NCI-H1694 treated with DMSO at 0.1 percent for 48 hours (cell line): ENCODE measurements at places on chromosomes 16 and 17.

DNA sequence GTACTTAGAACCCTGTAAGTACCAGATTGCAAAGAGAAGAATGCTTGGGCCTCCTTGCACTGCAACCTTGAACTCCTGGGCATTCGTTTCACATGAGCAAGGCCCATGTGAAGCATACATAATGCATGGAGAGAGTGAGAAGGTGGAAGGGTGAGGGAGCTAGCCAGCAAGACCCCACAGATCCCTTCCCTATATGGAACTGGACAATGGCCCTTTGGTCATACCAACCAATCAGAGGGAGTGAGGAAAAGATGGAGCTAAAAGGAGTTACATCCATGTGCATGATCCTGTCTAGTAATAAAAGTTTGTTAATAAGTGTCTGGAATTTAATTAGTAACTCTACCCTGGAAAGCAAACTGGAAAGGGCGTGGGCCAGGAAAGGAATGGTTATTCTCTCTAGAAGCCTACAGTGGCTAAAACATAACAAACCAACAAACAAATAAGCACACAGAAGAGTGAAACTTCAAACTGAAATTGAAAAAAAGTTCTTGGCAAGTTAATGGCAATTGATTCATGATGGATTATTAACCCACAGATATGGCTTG is 29.6 kb downstream of the DNAH3 start:
- no peak for DNase-seq

DNA sequence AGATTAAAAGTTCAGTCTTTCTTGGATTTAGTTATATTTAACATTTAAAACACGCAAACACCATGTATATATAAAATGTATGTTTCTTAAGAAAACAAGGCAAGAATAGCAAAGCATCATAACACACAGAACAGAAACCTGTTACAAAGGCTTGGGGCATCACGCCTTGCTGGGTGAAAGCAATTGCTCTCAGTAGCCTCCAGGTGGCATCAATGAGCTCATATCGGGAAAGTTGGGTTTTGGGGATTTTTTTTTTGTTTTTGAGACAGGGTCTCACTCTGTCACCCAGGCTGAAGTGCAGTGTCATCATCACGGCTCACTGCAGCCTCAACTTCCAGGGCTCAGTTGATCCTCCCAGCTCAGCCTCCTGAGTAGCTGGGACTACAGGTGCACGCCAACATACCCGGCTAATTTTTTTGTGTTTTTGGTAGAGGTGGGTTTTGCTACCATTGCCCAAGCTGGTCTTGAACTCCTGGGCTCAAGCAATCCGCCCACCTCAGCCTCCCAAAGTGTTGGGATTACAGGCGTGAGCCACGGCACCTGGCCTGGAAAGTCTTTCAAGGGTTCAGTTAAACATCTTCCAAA is 56.9 kb downstream of the CYB5D2 start:
- DNase-seq: peak; percentile 52

DNA sequence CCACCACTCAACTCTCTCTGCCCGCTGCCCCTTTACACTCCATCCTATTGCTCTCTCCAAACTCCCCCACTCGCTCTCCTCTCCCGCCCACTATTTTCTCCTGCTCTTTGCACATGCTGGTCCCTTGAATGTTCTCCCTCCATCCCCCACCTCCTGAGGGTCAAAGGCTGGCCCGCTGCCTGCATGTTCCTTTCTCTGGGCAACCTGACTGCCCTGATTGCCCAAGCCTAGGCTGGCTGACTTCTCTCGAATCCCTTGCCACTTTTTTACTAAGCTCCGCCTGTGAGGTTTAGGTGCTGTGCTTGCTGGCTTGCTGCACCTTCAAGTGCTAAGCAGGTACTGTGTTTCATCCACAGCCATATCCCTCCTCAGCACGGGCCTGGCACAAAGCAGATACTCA is 2.7 kb downstream of the EMC8 start:
- DNase-seq: no peak

GRCh38 chr16:50570354-50570753 is 22.2 kb downstream of the NKD1 start:
- no peak for DNase-seq

- DNase-seq: no peak
Measured at GRCh38 chr16:84562174-84562815, 55.6 kb downstream of the COTL1 start.

GRCh38 chr16:60566901-60567300 is 1469.3 kb downstream of the CDH8 start:
- no peak for DNase-seq

DNA sequence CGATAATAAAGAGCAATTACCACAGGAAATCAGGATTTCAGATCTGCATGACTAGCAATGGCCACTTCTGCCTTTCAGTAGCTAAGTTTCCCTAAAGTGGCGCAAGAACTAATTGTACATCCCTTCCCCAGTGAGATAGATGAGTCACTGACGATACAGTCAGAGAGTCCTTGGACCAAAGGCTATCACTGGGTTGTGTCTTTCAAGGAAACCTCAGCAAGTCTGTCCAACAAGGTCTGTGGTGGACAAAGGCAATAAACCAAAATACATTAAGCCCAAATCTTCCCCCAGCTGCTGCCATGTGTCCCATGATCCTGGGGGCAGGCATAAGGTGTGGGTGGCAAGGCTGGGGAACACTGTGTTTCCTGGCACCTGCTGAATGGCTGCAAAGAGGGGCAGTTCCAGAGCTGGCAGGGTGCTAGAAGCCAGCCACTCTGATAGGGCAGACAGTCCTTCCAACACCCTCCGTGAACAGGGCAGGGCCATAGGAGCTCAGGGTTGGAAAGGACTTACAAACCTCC is 20.5 kb upstream of the MTMR4 start:
- no peak for DNase-seq

GRCh38 chr17:76199469-76199868 is 40.8 kb downstream of the RNF157 start:
- no peak for DNase-seq

- no peak for DNase-seq
Measured at GRCh38 chr16:814974-815373, 14.4 kb upstream of the GNG13 start.

DNA sequence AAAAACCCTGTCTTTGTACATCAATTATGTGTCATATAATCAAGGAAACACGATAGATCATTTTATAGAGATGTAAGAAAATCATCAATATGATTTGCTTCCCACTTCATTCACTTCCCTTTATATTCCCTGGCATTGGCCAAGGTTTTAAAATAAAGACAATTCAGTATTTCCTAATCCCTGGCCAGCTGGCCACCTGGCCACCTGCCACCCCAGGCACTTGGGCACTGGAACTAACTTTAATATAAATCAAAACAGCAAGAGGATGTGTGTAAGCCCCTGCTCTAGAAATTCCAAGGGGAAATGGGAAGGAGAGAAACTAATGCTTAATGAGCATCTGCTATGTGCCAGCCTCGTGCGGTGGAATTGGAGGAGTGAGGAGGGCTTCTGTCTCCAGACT is 58.6 kb upstream of the TOB1 start:
- no peak for DNase-seq

DNA sequence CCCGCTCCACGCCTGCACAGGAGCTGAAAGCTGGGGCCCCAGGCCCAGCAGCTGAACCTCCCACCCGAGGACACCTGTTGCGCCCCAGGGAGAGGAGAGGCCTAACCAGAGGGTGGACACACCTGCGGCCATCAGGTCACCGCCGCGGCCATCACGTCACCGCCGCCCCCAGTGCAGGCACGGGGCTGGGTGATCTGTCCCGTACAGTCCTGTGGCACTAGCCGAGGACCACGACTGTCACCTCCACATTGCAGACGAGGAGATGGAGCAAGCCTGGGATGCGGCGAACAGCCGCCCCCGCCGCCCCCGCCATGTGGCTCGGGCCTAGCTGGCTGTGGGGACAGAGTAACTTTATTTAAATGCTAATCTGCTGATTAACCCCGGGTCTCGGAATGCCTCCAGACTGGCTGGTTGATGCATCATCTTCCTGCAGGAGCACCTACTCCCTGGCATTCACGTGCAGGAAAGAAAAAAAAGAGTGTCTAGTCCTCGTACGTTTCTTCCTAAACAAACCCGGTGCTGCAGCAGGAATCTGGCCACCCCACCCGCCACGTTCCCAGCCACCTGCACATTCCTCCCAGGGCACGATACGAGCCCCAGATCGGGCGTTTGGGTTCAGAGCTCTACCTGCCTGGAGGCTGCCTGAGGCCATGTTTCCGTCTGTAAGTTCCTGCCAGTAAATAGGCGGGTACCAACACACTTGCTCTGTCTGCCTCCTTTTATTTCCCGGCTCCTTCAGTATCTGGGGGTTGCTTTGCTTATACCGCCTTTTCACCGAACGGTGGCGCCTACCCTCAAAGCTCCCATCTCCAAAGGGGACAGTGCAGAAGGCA is 29.9 kb downstream of the PIEZO1 start:
- DNase-seq: no peak

DNA sequence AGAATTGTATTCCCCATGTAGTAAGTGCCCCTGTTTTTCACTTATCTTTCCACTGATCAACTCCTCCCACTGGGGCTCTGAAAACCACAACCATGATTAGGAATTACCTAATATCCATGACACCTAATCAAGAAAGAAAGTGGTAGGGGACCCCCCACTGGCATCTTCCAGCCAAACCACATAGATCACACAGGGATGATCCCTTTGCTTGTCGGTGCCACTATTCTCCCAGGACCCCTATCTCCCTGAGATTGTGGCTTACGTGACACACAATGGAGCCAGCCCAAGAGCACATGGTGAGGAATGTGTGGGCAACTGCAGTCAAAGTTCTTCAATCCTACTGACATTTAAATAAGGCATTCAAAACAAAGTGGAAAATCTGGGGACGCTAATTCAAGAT is 17.6 kb upstream of the DNAH9 start:
- no peak for DNase-seq

DNA sequence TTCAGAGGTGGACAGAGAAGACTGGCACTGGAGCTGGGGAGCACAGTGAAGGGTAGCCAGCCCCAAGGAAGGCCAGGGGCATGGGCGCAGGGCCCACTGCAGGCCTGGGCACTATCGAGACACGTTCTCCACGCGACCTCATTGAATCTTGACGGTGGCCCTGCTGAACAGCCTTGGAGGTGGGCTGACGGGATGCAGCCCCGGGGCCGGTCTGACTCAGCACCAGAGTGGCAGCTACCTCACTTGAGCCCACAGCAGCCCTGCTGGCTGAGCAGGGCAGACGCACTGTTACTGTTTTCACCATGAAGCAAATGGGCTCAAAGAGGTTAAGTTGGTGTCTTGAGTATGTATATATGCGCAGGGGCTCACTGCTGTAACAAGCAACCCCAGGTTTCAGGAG is 78.8 kb upstream of the FOXF1 start:
- no peak for DNase-seq

DNA sequence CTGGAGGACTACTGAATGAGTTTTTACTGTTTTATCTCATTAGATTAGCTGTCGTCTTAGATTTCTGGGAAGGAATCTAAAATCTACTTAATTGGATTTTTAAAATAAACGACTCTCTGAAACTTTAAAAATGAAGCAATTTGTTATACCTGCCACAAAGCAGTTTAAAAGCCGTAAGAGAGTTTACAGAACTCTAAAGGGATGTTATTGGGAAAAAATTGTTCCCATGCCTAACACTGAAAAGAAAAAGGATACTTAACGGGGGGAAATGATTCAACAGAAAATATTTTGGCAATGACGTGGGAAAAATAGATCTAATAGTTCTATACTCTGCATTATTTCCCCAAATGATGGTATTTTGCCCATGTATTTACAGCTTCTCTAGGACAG is 27.0 kb downstream of the ARHGAP17 start:
- no peak for DNase-seq

GRCh38 chr17:41340494-41340893 is 10.1 kb downstream of the KRT33A start:
- DNase-seq: no peak

GRCh38 chr16:89582614-89583196 is 7.1 kb downstream of the CPNE7 start:
- no peak for DNase-seq

- DNase-seq: no peak
Measured at GRCh38 chr17:31787857-31788570, 71.0 kb downstream of the COPRS start.

DNA sequence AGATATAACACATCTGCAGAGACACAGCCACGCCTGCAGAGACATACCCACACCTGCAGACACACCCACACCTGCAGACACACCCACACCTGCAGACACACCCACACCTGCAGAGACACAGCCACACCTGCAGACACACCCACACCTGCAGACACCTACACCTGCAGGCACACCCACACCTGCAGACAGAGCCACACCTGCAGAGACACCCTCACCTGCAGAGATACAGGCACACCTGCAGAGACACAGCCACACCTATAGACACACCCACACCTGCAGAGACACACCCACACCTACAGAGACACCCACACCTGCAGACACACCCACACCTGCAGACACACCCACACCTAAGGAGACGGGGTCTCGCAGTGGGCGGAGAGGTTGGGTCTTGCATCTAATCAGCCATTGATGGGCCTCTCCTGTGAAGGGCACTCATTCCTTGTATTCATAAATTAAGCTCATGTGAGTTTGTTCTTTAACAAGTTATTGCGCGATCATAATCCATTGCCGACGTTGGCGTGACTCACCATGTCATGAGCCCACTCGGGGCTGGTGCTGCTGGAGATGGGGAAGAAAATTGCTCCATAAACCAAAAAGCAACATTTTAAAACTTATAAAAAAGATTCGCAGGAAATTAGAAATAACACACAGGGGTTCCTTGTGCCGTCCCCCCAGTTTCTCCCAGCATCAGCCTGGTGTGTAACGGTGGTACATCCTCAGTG is 28.9 kb upstream of the CDH15 start:
- no peak for DNase-seq

- DNase-seq: no peak
Measured at GRCh38 chr16:73106329-73107034, 58.6 kb upstream of the ZFHX3 start.

DNA sequence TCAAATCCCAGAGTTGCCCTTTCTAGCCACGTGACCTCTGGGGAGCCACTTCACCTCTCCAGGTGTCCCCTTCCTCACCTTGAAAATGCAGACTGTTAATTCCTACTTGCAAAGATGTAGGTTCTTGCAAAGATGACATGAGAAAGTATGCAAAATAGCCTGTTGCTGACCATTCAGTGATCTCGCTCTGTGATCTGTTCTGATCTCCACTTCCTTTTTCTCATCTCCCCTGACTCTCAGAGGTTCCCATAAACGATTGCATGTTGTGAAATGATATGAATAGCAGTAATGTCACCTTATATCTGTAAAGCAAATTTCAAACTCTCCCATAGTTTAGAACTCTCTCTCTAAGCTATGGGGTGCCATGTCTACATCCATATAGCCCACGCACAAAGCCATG is 182.3 kb downstream of the TMEM132E start:
- peak; percentile 64 for DNase-seq

DNA sequence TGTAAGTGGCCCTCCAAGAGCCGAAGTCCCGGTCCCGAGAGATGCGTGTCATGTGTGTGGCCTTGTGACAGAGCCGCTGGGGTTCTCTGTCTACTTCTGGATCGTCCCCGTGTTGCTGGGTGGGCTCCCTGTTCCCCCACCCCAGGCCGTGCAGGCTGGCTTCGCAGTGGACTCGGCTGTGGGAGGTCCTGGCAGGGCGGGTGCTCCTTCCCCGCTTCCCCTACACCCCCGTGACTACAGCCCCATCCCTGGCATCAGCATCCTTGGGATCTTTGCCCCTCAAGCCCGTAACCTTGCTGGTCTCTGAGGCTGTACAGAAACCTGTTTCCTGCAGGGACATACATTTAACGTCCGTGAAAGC is 136.3 kb downstream of the BANP start:
- no peak for DNase-seq
